ENCODE measurements at places on chromosomes 1 and 21.

DNA sequence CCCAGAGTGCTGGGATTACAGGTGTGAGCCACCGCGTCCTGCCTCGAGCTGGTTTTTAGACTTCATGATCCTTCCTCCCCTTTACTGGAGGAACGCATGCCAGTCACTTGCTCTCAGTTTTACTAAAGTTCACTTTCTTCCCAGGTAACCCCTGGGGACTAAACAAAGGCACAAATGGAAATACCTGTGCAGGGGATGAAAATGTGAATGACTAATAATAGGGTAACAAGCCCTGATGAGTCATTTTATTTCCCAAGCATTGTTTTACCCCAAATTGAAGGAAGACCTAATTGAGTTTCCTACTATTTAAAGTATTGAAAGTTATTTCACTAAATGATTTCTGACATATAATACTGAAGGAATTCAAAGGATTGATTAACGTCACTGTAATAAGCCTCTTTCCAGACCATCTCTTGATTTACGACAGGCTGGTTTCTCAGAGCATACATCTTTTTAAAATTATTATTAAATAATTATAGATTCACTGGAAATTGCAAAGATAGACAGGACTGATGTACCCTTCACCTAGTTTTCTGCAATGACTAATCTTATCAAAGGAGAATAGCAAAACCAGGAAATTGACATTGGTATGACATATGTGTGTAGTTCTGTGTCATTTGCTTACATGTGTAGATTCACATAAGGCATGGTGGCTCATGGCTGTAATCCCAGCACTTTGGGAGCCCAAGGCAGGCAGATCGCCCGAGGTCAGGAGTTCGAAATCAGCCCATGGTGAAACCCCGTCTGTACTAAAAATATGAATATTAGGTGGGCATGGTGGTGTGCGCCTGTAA is 53.2 kb upstream of the SOD1 start:
- DNase-seq = no peak

- DNase-seq = no peak
Observed at GRCh38 chr21:28749536-28749935, 243.1 kb downstream of the LTN1 start.

- DNase-seq = no peak
Observed at GRCh38 chr1:199161319-199161680, 522.5 kb downstream of the PTPRC start.

DNA sequence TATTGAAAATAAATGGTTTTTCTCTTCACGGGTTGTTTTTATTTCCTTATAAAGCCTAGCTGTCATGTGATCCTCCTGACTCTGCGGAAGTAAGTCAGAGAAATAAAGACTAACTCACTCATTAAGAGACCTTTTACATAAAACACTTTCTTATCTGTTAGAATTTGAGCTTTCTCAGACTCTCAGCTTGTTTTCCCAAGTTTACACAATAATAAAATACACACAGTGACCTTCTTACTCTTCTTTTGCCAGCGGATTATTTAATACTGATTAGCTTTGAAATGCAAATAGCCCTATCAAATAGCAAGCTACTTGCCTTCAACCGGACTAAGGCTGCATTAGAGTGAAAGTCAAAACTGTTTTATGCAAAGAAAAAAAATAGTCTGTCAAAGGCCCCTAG is 45.5 kb upstream of the CXADR start:
- no peak for DNase-seq

GRCh38 chr1:95096218-95096841 is 20.8 kb upstream of the TLCD4 start:
- no peak for DNase-seq

- DNase-seq = no peak
Observed at GRCh38 chr1:176543360-176544129, 80.6 kb downstream of the PAPPA2 start.

Measured in HL-60 (cell line).